ENCODE measurements at places on chromosomes 1 and 21.

- DNase-seq = no peak
Measured at GRCh38 chr1:212649020-212649419, 40.5 kb downstream of the ATF3 start.

GRCh38 chr1:202243006-202243405 lies 49.4 kb downstream of the LGR6 start:
- no peak for DNase-seq

DNA sequence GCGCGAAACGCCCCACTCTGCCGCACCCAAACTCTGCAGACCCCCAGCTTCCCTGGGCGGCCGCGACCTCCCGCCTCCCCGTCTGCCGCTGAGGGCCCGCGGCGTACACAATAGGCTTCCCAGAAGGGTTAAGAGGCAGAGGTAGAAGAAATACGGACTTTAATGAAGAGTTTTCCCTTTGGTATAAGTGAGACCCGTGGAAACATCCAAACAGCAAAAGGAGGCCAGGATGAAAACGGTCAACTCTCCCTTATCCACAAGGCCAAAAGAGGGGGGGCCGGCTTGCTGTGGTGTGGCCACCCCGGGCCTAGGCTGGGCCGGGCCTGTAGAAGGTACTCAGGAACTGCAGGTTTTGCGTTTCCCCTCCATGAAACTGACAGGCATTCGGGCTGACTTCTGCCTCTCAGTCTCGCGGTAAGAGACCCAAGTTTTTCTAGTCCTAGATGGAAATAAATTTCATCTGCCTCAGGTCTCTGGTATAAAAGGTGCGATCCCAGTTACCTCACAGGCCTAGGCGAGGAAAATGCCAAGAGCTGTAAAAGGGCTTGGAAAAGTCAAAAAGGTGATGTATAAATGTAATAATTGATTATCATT lies 671 bp upstream of the PYGO2 start:
- DNase-seq = no peak

- DNase-seq = no peak
Measured at GRCh38 chr1:94271373-94271772, 34.0 kb upstream of the ARHGAP29 start.

DNA sequence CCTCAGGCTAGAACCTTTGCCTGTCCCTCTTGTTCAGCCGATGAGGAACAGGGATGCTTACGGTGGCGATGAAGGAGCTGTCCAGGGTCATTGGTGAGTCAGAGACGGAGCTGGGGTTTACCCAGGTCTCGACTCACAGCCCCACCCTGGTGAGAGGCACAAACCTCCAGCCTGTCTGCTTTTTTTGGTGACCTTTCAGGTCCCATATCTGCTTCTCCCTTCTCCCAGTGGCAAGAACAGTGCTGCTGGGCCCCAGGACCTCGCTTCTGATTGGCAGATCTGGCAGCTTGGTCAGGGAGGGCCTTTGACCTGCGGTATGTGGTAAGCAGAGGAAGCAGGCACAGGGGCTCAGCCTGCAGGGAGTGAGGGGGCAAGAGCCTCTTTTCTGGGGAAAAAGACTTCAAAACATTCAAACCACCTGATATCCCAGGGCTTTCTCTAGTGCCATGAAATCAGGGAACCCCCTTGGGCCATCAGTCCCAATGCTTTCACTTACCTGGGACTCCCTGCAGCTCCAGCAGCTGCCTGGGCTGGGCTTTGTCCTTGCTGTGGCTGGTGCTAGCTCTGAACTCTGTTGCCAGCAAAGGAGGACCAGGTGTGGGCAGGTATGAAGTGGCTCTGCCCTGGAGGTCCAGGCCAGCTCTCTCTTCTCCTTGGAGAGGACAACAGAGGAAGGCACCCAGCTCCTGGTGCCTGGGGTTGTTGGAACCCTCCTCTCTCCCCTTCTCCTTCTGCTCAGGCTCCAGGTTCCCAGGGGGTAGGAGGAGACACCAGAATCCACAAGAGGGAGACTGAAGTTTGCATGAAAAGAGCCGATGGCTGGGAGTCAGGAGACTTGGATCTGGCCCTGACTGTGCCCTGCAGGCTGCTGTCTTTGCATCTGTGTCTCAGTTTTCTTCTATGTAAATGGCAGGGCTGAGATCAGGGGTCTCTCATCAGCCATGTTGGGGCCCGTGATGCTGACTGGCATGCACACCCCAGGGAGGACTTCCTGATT lies 41.4 kb downstream of the TRIM62 start:
- peak; percentile 67 for DNase-seq

- no peak for DNase-seq
Measured at GRCh38 chr21:25115021-25115420, 492.3 kb downstream of the MRPL39 start.

- no peak for DNase-seq
Measured at GRCh38 chr21:17797967-17798366, 21.2 kb downstream of the C21orf91 start.

DNA sequence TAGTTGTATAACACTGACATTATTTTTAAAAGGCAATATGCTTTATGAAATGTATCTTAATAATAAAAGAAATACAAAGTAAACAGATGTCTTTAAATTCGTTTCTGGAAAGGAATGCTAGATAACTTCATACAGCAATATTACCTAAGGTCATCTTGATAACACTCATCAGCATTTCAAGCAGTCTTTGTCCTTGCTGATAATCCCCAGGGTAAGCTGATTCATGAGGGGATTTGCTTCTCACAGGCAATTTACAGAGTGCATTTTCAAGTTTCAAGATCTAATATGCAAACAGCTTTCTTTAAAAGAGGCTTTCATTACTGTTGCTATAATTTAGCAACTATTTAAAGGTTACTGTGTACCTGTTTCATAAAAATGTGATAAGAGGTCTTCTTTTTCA lies 75.2 kb upstream of the NEK2 start:
- DNase-seq = no peak

DNA sequence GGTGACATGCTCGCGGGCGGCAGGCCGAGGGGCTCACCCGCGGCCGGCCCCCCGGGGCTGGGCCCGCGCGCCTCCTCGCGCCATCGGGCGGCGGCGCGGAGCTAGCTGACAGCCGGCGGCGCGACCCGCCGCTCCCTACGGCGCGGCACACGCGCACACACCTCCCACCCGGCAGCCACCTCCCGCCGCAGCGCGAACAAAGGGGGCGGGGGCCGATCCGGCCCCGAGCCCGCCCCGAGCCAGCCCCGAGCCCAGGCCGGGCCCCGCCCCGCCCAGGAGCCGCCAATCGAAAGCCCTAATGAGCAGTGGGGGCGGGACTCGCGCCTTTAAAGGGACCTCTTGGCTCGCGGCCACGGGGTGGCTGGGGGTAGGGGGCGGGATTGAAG lies at the start of gene KIF21B:
Gene KIF21B, minus strand, starts transcription at position 198 of the 386 bp plus-strand sequence. CDS start 331 bp downstream, outside the sequence.
- peak; percentile 68 for DNase-seq

GRCh38 chr1:31799895-31800673 lies 15.7 kb downstream of the SPOCD1 start:
- DNase-seq = no peak

DNA sequence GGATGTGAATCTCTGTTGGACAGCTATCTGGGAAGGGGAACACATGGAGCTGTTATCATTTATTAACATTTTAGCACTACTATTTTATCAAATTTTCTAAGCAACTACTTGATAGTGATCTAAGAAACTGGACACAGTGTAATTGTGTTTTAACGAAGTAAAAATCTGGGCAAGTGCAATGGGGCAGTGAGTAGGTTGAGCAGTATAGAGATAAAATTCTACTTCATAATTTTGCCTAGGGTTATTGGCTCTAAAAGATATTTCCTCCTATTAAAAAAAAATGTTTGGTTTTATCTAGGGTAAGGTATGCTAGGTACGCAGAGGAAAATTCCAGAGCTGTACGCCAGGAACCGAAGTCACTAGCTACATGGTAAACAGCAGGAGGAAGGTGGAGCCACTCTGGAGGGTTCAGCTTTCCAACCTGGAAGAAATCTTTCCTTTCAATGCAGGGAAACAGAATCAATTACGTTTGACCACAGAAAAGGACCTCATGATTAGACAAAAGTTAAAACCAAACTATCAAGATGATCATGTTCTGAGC lies 43.3 kb downstream of the BCAR3 start:
- no peak for DNase-seq

Data from CMK (cell line).